Stimulated activated CD4-positive, alpha-beta T cell treated with anti-CD3 and anti-CD28 coated beads, Interleukin-1b, Interleukin-23, amount 100 ng/mL, for 1 hour (primary cell): ENCODE measurements at places on chromosomes 6 and 20.

- no peak for DNase-seq
These were observed 121.3 kb upstream of the PHACTR1 start for GRCh38 chr6:12595161-12595811.

GRCh38 chr6:112927641-112928320 lies 580.7 kb downstream of the RFPL4B start:
- no peak for DNase-seq

GRCh38 chr20:47998736-47999135 lies 213.5 kb upstream of the SULF2 start:
- DNase-seq, result no peak

GRCh38 chr6:134398453-134398852 lies 80.5 kb upstream of the SGK1 start:
- no peak for DNase-seq

- no peak for DNase-seq
These were observed 432 bp upstream of the PSMF1 start for GRCh38 chr20:1118004-1118335.

DNA sequence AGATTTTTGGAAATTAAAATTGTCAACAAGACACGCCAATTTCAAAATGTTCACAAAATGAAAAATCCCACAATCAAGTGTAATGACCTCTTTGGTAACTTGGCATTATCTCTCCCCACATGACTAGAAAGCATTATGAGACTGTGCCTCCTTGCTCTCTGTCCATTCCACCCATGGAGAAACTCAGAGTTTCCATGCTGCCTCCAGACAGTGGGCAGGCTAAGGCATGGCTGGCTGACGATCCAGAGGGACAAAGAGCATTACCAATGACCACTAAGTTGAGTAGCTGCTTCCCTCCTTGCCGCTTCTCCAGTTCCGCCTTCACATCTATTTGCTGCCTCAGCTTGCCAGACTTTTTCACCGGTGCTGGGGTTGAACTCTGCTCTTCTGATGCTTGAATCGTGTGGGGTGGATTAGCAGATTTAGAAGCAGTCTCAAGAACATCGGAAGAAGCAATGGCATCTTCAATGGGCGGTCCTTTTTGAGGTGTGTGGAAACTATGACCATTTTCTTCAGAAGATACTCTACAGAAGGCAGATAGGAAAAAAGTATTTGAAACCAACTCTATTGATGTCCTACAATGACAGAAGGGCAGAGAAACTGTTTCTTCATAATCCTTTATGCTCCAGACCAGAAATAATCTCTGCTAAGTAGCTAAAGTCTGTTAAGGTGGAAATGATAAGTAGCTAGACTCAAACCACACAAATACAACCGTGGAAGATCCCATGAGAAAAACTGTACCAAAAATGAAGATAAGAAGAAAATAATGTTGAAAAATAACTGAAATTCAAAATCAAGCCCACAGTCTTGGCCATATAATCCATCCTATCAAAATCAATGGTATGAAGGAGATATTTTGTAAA lies 47.5 kb upstream of the ALDH8A1 start:
- DNase-seq, result no peak

- no peak for DNase-seq
These were observed 53.3 kb downstream of the PLEKHG1 start for GRCh38 chr6:150652848-150653613.

GRCh38 chr20:32028647-32029372 lies 18.6 kb downstream of the CCM2L start:
- DNase-seq, result no peak
